A549 treated with CORT108297 at 1 μM for 4 hours (cell line): ENCODE measurements at places on chromosomes 13 and 19. TPM values are rescaled to one million over a fixed set of nuclear protein-coding genes. Genes with fewer than 3 reads are reported as not detected.

The TMEM238 gene
- 1.6 to 11.1 TPM (median 8.6 TPM) in 5 replicates for total RNA-seq

The NHLRC3 gene
- total RNA-seq = 4.7 to 6.0 TPM (median 5.6 TPM) in 5 replicates

The FARSA gene
- total RNA-seq = 75.2 to 82.8 TPM (median 78.2 TPM) in 5 replicates

The HSPB6 gene
- 0.12 to 0.29 TPM (median 0.19 TPM) in 5 replicates for total RNA-seq

The KLK4 gene
- 0.08 to 0.39 TPM (median 0.11 TPM) in 5 replicates for total RNA-seq

The ZNF724 gene
- 0.58 to 0.89 TPM (median 0.79 TPM) in 5 replicates for total RNA-seq

The PBX4 gene
- total RNA-seq = 0.91 to 2.2 TPM (median 1.6 TPM) in 5 replicates
